HTR-8/SVneo (cell line): ENCODE measurements at places on chromosomes 13 and 19.

GRCh38 chr19:35869327-35870123 is 1.2 kb downstream of the APLP1 start:
- DNase-seq, result peak; percentile 67

- peak; percentile 66 for DNase-seq
Measured at GRCh38 chr13:95267662-95268342, 33.4 kb downstream of the ABCC4 start.

GRCh38 chr13:72808917-72809500 is 27.1 kb downstream of the PIBF1 start:
- no peak for DNase-seq

- no peak for DNase-seq
Measured at GRCh38 chr13:40352802-40353562, 313.5 kb downstream of the FOXO1 start.

GRCh38 chr13:41802043-41802683 is 158.7 kb downstream of the VWA8 start:
- no peak for DNase-seq

GRCh38 chr13:102638741-102639140 is 42.0 kb downstream of the TPP2 start:
- no peak for DNase-seq

DNA sequence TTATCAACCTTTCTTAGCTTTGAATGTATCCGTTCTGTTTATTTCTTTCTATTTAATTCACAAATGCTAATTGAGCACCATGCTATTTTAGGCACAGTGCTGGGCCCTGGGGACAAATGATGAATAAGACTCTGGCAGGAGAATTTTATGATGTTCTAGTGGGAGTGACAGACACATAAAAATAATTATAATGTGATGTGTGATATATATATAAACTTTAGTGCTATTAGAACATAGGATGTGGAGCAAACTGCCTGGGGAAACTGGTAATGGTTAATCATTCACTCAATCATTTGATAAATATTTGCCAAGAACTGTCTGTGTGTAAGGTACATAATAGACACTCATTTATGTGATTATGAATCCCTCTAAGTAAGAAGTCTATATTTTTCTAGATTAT is 50.7 kb upstream of the FRY start:
- no peak for DNase-seq

GRCh38 chr13:78160793-78161192 is 242.2 kb upstream of the EDNRB start:
- peak; percentile 2 for DNase-seq

- DNase-seq, result no peak
Measured at GRCh38 chr13:50085063-50085462, 69.8 kb downstream of the KCNRG start.

DNA sequence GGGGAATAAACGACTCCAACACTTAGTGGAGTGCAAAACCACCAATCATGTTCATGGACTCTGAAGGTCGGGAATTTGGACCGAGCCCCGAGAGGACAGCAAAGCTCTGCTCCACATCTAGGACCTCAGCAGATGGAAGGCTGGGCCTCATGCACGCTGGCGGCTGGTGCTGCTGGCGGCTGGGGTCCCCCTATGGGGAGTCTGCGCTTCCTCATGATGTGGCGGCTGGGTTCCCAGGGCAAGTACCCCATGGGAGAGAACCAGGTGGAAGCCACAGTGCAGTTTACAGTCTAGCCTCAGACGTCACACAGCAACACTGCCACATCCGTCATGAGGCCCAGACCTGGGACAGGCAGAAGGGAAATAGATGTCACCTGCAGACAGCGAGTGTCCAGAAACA is 13.2 kb downstream of the PEPD start:
- no peak for DNase-seq

DNA sequence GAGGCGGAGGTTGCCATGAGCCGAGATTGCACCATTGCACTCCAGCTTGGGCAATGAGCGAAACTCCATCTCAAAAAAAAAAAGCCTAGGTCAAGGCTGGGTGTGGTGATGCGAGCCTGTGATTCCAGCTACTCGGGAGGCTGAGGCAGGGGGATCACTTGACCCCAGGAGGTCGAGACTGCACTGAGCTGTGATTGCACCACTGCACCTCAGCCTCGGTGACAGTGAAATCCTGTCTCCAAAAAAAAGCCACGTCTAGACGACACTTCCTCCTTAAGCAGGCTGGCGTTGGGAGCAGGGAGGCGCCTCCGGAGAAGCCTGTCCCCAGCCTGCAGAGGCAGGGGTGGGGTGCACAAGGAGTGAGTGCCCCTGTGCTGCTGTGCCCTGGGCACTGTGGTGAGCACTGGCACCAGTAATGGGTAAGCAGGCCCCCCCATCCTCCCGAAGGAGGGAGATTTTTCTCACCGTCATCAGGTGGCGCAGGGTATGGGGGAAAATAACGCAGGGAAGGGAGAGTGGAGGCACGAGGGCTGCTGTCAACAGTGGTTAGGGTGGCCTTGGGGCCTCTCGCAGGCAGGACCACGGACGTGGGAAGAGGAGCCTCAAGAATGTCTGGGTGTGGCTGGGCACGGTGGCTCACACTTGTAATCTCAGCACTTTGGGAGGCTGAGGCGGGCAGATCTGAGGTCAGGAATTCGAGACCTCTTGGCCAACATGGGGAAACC is 706 bp downstream of the P2RY11 start:
- no peak for DNase-seq

- DNase-seq, result no peak
Measured at GRCh38 chr19:53971673-53972072, 8.9 kb downstream of the CACNG8 start.

DNA sequence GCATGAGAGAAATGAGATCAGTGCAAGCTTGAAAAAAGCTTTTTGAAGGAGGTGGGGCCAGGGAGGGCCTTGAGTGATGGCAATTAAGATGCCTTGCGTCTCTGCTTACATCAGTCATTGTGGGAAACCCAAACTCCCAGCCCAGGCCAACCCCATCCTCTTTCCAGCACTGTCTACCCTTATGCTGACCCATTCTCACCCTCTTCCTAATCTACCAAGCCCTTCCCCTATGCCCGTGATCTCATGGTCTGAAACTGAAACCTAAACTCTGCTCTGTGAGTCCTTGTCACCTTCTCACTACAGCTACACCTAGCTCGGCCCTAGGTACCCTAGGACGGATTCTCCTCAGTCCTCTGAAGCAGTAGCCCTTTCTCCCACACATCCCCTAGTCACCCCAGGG is 36.0 kb upstream of the SERP2 start:
- DNase-seq, result no peak

GRCh38 chr13:97223711-97224541 is 1.8 kb downstream of the MBNL2 start:
- peak; percentile 54 for DNase-seq
